Gastrocnemius medialis (tissue), 4 donors: ENCODE measurements at places on chromosomes 7 and 10. TPM values are rescaled to one million over a fixed set of nuclear protein-coding genes. Genes with fewer than 3 reads are reported as not detected.

DNA sequence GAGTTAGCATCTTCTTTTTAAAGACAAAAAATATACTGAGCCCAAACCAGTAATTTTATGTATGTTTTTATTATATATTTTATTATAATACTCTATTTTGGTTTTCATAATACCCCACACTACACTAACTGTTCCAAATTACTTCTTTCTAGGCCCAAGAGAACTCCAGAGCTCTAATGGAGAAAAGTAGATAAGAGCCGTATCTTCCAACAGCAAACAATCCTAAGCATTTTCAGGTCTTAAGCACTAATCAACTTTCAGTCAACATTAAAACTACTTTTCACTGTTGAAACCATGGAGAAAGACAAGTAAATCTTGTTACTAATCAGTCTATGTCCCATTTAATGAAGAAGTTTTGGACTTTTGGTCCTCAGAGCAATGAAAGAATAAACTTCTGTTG, 55.1 kb downstream of the JMJD1C start:
- no peak for DNase-seq

GRCh38 chr7:126948664-126949063, 304.1 kb downstream of the GRM8 start:
- no peak for DNase-seq

DNA sequence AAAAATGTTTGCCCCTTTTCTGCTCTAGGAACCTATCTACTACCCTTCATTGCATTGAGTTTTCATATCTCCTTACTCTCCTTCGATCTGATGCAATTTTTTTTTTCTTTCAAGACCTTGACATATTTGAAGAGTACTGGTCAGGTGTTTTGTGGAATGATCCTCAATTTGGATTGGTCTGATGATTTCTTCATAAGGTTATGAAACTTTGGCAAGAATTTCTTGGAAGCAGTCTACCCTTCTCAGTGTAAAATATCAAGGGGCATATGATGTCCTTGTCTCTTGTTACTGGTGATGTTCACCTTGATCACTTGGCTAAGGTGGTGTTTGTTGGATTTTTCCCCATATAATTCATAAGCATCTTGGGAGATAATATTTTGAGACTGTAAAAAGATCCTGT, 64.7 kb downstream of the CPED1 start:
- DNase-seq: no peak

GRCh38 chr10:129041916-129042315, 425.1 kb upstream of the MGMT start:
- no peak for DNase-seq

Gene THNSL1
- 1.8 TPM for total RNA-seq

GRCh38 chr10:93745408-93746065, 12.2 kb upstream of the LGI1 start:
- DNase-seq: no peak

GRCh38 chr10:120460186-120460585, 3.2 kb downstream of the PLPP4 start:
- no peak for DNase-seq

DNA sequence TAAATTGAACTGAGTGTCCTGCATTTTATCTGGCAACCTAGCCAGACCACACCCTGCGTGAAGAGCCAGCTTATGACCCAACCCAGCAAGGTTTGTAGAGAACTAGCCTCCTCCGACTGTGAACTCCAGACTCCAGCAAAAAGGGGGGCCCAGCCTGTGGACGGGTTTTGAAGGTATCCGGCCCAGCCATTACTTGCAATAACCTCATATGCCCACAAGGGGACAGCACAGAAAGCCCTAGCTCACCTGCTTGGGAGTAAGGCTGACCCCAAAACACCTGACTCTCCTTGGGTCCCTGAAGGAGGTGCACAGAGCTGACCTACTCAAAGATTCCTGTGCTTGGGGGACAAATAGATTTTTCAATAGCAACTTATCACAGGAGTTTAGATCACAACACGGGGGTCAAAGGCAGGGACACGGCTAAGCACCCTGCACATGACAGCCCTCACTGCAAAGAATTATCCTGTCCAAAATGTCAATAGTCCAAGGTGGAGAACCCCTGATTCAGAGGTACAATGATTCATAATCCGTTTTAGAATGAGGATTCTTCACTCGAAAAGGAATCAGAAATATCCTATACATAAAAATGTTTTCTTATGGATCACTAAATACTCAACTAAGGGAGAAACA, 4.6 kb downstream of the TRPV6 start:
- no peak for DNase-seq

- no peak for DNase-seq
Measured at GRCh38 chr7:86339051-86339450, 304.7 kb upstream of the GRM3 start.

Gene ACHE
- 15.2 TPM for total RNA-seq

DNA sequence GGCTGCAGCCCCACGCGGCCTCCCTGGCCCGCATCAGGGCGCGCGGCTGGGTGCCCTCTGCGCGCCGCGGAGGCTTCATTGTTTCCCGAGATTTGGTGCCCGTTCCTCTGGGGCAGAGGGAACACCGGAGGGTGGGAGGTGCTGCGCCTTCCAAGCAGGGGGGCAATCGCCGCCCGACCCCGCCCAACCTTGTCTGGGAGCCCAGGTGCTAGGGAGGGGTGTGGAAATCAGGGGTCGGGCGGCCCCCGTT, 1.0 kb upstream of the NRP1 start:
- no peak for DNase-seq

GRCh38 chr7:19670806-19671205, 38.0 kb downstream of the POLR1F start:
- no peak for DNase-seq

DNA sequence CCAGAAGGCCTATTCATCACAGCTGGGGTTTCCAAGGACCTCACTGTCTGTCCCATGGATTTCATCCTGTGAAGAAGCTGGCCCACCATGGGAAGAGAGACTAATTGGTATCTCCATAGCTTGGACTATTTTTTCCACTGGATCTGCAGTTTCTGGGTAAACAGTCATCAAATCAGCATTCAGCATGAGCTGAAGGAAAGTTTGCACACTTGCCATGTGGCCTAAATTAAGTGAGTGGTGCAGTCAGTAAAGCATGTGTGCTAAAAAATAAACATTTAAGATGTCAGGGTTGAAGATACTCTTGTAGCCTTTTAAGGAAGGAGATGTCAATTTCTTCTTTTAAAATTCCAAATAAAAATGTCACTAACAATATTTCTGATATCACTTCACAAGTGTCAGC, 381.1 kb upstream of the ZMIZ1 start:
- DNase-seq: no peak

GRCh38 chr7:5526100-5526905, 102.7 kb upstream of the TNRC18 start:
- peak; percentile 73 for DNase-seq

GRCh38 chr7:26398756-26399509, 107.3 kb downstream of the SNX10 start:
- DNase-seq: no peak

Gene GJD4
- total RNA-seq: not detected

- DNase-seq: no peak
Measured at GRCh38 chr10:108789919-108790318, 1133.4 kb downstream of the XPNPEP1 start.

Gene PAPOLB
- total RNA-seq: not detected

DNA sequence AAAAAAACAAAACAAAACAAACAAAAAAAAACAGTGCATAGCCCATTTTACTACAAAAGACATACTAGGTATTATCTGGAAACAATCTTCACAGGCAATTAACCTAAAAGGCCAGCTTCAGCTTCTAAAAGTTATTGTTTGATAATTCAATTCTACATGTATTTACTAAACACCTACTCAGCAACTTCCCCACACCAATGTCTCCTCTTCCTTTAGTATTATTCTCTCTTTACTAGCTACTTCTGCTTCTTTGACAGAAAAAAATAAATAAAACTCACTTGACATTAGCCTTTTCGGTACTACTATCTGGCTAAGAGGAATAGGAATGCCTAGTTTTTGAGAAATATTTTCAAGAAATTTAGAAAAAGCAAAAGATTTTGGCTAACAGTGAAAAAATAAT, 2.8 kb downstream of the TM9SF3 start:
- no peak for DNase-seq

- DNase-seq: no peak
Measured at GRCh38 chr10:1627945-1628344, 109.4 kb downstream of the ADARB2 start.

Gene SEMA4G
- 0.46 TPM for total RNA-seq

Gene IFIT2
- total RNA-seq: 2.1 TPM

- DNase-seq: no peak
Measured at GRCh38 chr7:1109581-1110310, 21.8 kb downstream of the GPER1 start.

- DNase-seq: no peak
Measured at GRCh38 chr7:14751461-14751860, 151.1 kb downstream of the DGKB start.

- DNase-seq: peak; percentile 90
Measured at GRCh38 chr10:99659031-99659867, at the start of gene ENTPD7. Gene ENTPD7, plus strand, starts transcription at chr10:99659509. Its CDS starts 448 bp downstream, at chr10:99659957.

GRCh38 chr7:156080596-156080995, 268.3 kb upstream of the SHH start:
- DNase-seq: no peak

DNA sequence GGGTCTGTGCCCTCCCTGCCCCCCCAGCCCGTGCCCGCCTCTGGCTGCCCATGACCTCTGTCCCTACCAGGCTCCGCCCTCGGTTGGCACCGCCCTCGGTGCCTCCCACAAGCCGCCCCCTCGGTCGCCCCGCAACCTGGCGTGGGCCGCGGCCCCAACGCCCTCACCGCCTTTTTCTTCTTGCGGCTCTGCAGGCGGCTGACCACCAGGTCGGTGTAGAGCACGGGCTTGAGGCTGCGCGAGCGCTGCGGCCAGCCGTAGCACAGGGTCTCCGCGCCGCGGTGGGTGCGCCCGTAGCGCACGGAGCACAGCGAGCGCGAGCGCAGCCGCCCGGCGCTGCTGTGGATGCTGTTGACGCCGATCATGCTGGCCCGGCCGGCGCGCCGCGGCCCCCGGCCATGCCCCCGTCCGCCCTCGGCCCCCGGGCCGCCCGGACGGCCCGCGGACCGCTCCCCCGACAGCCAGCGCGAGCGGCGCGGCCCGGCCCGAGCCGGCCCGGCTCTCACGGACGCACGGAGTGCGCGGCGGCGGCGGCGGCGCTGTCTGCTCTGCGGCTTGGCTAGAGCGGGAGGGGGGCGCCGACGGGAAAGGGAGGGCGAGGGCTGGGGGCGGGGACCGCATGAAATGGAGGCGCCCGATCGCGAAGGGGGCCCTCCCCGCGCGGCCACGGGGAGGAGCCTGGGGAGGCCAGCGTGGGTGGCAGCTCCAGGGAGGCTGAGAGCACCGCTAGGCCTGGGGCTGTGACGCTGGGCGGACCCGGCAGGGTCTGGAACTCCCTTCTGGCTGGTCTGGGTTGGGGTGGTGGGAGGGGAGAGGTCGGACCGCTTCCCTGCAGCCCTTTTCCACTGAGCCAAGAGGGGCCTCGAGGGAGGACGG, 9.6 kb downstream of the PSD start:
- DNase-seq: no peak

DNA sequence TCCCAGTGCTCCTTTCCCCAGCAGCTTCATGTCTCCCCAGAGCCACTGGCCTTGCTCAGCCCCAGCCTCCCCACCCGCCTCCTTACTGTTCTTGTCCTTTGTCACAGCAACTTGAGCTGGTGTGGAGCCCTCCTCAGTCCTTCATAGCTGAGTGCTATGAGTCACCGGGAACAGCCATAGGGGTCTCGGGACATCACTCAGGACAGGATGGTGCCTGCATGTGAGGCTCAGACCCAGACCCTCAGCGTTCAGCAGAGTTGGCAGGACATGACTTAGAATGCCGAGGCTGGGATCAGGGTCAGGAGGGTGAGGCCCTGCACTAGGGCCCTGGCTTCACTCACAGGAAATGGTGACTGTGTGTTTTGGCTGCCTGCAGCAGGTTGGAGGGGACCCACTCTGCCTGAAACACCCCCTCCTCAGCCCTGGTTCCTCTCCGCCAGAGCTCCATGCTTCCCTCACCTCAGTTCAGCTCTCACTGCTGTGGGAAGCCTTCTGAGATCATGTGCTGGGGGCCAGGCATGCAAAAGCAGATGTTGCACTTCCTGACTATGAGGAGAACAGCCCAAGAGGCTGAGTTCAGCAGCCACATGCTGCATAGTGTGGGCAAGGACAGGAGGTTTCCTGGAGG, 40.7 kb upstream of the GJD4 start:
- DNase-seq: no peak

- DNase-seq: no peak
Measured at GRCh38 chr7:112308974-112309373, 102.5 kb downstream of the ZNF277 start.

GRCh38 chr10:60147576-60148265, 241.4 kb upstream of the CCDC6 start:
- no peak for DNase-seq

- no peak for DNase-seq
Measured at GRCh38 chr7:158999496-158999895, 143.1 kb downstream of the DYNC2I1 start.

GRCh38 chr10:118701529-118702323, 53.0 kb downstream of the CACUL1 start:
- no peak for DNase-seq
